COR-L47 (cell line): ENCODE measurements at places on chromosomes 7 and 10.

DNA sequence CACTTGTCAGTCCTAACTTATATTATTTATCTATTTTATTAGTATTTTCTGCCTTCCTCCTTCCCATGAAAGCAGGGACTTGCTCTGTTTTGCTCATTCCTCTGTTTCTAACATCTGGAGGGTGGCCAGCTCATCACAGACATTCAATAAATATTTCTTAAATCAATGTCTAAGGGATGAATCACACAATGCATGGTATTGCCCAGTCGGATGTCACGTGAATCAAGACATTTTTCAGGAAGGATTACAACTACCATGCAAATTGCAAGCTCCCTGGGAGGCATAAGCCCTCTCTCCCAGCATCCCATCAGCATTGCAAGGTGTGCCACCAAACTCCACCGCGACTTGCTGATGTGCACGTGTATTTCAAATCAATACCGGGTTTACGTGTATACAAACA is 146.6 kb upstream of the RNF32 start:
- DNase-seq: no peak

GRCh38 chr10:101566333-101567164 is 21.5 kb downstream of the POLL start:
- peak; percentile 64 for DNase-seq

DNA sequence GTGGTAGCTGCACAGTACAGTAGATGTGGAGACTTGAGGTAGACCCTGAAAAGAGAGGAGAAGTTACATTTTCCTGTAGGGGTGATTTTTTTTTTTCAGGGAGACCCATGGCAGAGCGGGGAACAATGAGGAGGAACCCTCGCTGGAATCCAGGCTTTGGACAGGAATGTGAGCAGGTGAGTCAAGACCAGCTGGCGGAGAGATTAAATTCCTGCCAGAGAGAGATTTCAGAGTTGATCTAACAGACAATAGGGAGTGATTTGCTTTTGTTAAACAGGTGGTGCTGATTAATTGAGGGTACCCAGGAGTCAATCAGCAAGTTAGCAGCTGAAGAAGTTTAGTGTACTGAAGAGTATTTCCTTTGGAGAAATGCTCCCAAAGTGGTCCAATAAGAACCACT is 41.6 kb upstream of the MINDY3 start:
- no peak for DNase-seq

DNA sequence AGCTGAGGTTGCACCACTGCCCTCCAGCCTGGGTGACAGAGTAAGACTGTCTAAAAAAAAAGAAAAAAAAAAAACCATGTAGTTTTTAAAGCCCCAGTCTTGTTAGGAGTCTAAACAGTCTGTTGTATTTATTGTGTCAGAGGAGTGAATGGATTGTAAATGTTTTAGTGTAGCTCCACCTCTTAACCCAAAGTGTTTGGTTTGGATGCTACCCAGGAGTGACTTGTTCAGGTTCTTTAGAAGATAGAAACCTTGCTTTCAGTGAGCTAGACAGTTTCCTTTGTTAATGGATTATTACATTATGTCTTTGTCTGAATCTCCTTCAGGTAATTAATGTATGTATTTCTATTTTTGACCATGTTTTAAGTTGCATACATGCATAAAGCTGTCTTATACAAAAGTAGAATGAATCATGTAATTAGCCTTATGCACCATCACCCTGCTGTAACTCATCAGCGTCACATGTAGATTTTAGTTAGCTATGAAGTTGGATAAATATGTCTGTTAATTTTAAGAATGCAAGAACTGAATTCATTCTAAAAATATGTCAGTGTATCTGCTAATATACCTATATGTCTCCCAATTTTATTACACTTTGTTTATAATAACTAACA is 97.7 kb downstream of the TAF3 start:
- peak; percentile 12 for DNase-seq

- no peak for DNase-seq
Measured at GRCh38 chr7:93092757-93093370, 24.9 kb downstream of the SAMD9 start.

GRCh38 chr10:133251388-133252222 is 13.9 kb downstream of the VENTX start:
- no peak for DNase-seq

GRCh38 chr7:116451957-116452729 is 47.4 kb upstream of the CAV2 start:
- DNase-seq: no peak

- no peak for DNase-seq
Measured at GRCh38 chr7:156092307-156092706, 280.0 kb upstream of the SHH start.

DNA sequence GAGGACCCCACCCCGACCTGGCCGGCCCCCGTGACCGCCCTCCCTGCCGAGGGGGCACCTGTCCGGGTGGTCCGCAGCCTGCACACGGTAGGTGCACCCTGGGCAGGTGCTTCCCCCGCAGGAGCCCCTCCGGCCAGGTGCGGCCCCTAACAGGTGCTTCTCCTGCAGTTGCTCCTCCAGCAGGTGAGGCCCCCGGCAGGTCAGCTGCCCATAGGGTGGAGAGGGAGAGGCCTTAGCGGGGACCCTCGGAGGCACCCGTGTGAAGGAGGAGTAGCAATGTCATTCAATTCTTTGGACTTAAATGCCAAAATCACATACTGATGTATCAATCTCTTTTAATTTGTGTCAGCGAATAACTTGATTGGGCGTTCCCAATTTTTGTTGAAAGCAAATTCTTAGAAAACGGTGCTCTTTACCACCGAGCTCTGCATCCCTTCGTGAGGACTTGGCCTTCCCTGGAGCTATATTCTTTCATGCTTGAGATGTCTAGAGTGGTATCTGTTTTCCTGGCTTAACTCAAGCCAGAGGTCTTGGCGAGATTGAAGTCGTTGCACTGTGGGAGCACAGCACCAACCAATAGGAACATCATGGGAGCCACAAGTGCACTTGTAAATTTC is 738 bp upstream of the NCAPG2 start:
- DNase-seq: peak; percentile 54

- no peak for DNase-seq
Measured at GRCh38 chr10:52514481-52514880, 200.4 kb downstream of the DKK1 start.

DNA sequence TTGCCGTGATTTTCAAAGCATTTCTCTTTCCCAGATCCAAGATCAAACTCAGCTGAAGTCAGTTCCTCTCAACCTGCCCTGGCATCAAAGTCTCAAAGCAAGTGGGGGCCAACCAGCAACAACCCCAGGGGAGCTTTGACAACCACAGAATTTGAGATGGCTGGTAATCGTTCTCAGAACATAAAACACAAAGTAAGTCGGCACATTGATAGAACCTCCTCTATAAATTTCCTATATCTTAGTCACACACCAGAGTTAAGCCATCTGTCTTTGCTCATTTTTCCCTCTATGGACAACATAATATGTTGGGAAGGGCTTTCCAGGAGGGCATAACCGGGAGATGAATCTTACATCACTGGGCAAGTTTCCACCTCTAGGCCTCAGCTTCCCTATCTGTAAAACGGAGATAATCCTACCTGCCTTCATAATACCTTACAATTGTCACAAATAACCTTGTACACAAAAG is 1.2 kb upstream of the DNAJC9 start:
- no peak for DNase-seq

DNA sequence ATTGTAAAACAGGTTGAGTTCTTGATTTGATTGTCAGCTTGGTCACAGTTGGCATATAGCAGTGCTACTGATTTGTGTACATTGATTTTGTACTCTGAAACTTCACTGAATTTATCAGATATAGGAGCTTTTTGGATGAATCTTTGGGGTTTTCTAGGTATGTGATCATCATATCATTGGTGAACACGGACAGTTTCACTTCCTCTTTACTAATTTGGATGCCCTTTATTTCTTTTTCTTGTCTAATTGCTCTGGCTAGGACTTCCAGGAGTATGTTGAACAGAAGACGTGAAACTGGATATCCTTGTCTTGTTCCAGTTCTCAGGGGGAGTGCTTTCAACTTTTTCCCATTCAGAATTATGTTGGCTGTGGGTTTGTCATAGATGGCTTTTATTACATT is 86.9 kb downstream of the EXOC4 start:
- DNase-seq: no peak

- no peak for DNase-seq
Measured at GRCh38 chr10:56505555-56505954, 144.5 kb upstream of the ZWINT start.

DNA sequence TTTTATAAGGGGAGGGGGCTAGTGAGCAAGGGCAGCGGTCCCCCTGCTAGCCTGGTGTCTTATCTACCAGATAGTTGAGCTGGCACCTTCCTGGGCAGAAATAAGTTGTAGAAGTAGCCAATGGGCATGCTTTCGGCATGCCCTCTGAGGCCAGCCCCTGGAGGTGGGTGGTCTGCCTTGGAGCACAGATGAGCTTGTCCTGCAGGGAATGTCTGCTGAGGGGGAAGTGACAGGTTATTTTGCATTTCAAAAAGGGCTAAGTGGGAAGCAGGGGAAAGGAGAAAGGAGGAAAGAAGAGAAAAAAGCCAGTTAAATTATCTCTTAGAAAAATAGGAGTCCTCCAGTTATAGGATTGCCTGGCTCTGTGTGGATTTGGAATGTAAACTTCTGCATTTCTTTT is 88.9 kb downstream of the GPR26 start:
- no peak for DNase-seq

GRCh38 chr7:151851782-151852181 is 25.1 kb downstream of the PRKAG2 start:
- DNase-seq: no peak

DNA sequence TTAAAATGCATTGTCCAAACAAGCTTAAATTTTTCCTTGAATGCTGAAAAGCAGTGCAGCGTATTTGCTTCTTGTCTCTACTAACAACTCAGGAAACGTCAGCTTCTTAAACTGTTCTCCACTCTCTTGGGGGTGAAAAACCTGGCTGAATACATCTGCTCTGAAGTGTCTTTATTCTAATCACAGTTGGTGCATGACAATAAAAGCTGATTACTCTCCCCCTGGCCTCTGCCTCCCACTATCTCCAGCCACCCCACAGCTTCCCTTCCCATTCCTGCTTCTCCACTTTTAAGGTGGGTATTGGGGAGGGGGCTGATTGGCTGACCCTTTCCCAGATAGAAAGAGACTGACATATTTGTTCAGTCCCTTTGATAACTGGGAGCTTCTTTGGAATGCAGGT is 456.0 kb downstream of the SORCS1 start:
- DNase-seq: no peak

DNA sequence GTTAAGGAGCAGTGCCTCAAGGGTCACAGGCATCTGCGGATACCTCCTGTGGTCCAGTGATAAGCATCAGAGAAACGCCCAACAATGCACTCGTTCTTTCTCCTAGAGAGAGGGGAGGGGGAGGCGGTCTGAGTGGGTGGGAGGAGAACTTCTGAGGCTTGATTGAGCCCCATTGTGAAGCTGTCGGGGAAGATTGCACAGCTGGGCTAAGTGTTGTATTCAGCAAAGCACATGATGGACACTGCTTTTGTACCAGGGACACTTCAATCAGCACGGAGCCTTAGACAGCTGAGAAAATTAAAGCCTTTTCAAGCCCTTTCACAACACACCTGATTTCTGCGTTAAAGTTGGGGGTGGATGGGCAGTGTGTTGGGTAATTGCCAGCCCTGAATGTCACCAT is 230.3 kb upstream of the GHITM start:
- no peak for DNase-seq

- no peak for DNase-seq
Measured at GRCh38 chr7:116315293-116315692, 105.0 kb downstream of the TES start.

DNA sequence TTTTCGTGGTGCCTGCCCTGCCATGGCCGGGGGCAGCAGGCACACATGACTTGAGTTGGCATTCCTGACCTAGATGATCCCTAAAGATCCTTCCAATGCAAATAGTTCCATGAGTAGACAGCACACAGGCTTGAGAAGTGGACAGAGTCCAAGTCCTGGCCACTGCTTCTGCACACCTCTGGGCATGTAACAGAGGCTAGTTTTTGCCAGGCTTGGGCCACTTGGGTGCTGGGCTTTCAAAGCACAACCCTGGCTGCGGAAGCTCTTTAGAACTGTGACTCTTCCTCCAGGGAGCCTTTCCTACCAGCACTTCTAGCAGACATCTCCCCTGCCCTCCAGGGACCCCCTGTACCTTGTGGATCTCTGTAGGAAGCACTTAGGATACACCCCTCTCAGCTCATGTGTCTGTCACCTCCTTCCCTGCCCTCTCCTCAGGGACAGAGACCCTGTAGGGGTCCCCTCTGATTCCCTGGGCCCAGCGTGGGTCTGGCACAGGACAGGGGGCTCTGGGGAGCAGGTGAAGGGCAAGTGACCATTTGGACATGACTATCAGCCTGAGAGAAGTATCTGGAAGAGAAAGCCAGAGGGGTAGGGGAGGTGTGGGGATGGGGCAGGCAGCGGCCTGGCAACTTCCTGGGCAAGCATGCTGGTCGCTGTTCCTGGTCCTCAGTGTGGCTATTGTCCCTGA is 36.2 kb downstream of the ZCCHC24 start:
- DNase-seq: no peak

- no peak for DNase-seq
Measured at GRCh38 chr10:70603449-70603801, 884 bp upstream of the PRF1 start.

- DNase-seq: no peak
Measured at GRCh38 chr7:121178869-121179497, 149.8 kb upstream of the WNT16 start.

DNA sequence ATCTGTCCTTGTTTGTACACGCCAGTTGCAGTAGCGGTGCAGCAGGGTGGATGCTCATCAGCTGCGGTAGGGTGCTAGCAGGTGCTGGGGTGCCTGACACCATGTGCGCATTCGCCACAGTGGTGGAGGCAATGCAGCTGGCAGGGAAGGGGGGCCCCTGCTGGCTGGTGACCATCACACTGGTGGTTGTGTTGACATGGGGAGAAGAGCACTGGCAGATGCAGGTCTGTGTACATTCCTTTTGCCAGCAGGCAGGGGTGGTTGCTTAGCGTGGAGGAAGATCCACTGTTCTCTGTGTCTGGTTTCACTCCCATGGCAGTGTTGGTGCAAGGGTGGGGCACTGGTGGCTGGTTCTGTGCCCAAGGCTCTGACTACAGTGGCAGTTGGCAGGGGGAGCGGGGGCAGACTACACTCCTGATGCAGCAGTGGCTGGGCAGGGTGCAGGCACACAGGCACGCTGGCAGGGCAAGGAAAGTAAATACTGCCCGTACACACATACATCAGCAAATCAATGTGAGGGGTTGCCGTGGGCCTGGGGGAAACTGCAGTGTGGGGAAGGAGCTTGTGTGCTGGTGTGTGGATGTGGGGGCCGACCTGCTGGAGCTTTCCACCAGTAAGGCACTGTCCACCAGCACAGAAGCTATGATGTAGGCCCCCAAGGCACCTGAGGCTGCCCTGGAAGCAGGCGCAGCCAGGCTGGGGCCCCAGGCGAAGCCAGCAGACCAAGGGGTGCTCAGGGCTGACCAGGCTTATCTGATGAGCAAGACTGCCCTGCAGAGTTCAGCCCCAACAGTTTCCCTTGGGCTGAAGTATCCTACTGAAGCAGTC is 87.2 kb upstream of the UNC5B start:
- peak; percentile 48 for DNase-seq

- no peak for DNase-seq
Measured at GRCh38 chr7:11141541-11141940, 167.9 kb downstream of the PHF14 start.

DNA sequence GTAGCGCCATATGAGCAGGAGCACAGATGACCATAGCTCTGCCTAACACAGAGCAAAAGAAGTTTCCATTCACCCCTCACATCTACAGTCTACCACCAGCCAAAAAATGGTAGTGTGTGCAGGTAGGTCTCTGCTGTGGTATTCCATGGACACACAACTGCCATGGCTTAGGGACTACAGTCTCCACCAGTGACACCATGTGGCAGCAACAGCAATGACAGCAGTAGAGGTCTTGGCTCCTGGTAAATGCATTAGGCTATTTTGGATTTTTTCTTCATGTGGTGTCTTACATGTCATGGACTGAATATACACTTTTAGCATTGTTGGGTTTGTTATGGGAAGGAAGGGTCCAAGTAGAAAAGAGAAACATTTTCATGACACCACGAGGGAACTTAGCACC is 70.1 kb upstream of the CABCOCO1 start:
- no peak for DNase-seq
